ENCODE measurements at places on chromosomes 1 and 21.

DNA sequence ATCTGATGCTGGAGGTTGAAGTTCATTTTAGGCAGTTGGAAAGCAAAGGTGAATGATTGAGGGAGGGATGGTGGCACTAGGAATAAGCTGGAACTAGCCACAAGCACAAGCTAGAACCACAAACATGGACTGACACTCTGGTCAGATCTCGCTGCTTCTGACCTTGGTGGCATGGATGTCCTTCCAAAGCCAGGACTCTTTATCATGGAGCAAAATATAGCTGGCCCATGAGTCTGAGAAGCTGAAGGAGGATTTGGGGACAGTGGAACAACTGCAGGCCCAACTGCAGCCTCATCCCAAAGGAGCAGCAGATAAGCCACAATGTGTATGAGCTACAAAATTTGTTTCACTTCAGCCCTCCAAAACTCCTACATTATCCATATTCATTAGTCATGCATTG lies 35.5 kb downstream of the SRSF11 start:
- no peak for DNase-seq

GRCh38 chr21:41000838-41001237 lies 153.9 kb upstream of the DSCAM start:
- DNase-seq: no peak

- DNase-seq: no peak
Observed at GRCh38 chr1:61983236-61983635, 211.4 kb upstream of the L1TD1 start.

DNA sequence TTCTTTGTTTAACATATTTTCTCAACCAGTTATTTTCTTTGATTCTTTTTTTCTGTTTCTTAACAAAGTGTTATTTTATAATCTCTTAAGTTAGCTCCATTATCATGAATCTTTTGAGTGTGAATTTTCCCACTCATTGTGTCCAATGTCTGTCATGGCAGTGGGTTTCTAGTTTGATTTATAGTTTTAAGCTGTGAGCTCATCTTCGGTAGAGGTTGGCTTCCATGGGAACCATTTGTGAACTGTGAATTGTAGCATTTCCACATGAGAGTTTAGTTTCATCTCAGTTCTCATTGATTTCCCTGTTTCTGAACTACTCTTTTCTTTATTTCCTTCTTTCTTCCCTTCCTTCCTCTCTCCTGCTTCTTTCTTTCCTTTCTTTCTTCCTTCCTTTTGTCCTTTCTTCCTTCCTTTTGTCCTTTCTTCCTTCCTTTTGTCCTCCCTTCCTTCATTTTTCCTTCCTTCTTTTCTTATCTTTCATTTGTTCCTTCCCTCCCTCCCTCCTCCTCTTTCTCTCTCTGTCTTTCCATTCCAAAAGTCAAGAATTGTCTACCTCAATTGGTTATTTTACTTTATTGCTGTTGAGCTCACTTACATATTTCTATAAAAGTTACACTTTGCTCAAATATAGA lies 3.0 kb upstream of the CRB1 start:
- DNase-seq: no peak

DNA sequence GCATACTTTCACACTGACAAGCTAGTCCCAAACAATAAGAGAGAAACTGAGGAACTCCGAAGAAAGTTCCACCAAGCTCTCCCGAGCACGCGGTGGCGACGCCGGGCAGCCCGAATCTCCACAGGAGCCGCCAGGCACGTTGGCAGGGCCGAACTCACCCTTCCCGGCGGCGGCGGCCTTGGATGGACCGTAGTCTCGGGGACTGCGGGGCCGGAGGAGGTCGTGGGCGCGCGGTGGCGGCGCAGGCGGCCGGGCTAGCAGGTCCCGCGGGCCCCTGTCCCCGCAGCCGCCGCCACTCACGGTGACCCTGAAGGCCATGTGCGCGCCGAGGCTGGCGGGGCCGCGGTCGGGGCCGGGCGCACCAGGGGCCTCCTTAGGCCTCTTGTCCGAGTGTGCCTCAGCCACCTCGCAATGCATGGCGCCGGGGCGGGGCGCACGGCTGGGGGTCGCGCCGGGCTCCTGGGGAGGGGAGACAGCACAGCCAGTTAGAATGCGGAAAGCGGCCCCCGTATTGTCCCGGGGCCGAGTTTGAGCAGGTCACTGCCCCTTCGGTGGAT lies 1.2 kb downstream of the GLIS1 start:
- DNase-seq: no peak

GRCh38 chr1:29062157-29062942 lies 61.4 kb downstream of the TMEM200B start:
- no peak for DNase-seq

GRCh38 chr1:119075614-119076013 lies 64.8 kb downstream of the WARS2 start:
- DNase-seq: no peak

DNA sequence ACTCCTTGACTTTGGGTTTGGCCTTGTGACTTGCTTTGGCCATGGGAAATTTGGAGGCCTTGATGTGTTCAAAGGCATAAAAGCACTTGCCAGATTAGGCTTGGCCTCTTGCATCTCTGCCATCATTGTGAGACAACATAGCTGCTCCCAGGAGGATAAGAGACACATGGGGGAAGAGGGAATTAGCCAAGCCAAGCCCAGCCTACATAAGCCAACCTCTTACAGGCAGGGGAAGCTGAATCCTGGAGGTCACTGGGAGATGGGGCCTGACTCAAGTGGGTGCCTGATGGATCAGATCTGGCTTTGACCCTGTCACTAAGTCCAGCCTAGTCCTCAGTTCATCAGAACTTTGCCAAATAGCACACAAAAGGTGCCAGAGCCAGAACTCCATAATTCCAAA lies 37.6 kb upstream of the HMGB4 start:
- DNase-seq: no peak

- no peak for DNase-seq
Observed at GRCh38 chr1:206080026-206080820, 27.2 kb downstream of the RHEX start.

- no peak for DNase-seq
Observed at GRCh38 chr1:219067350-219067712, 106.3 kb upstream of the LYPLAL1 start.

- no peak for DNase-seq
Observed at GRCh38 chr1:117201808-117202207, 8.9 kb downstream of the VTCN1 start.

- DNase-seq: no peak
Observed at GRCh38 chr1:55578646-55579045, 363.5 kb upstream of the USP24 start.

Data from lower leg skin (tissue), 4 donors.